Left ventricle myocardium superior (tissue), 1 donor: ENCODE measurements at places on chromosomes 6 and 20.
A peak's percentile ranks its signal among the peaks of the same experiment; 100 is the strongest.

GRCh38 chr6:15331629-15332251, 85.9 kb downstream of the JARID2 start:
- no peak for DNase-seq

GRCh38 chr20:26169506-26169905, 472.9 kb upstream of the ZNF337 start:
- DNase-seq: no peak

- peak; percentile 87 for DNase-seq
Measured at GRCh38 chr6:36848658-36849441, 9.6 kb upstream of the CPNE5 start.

- DNase-seq: no peak
Measured at GRCh38 chr20:60097285-60097684, 139.1 kb downstream of the CDH26 start.
